ENCODE measurements at places on chromosomes 12 and 14. TPM values are rescaled to one million over a fixed set of nuclear protein-coding genes. Genes with fewer than 3 reads are reported as not detected.

The SERPINA3 gene
- total RNA-seq, result 10.6 TPM

The KRT74 gene
- total RNA-seq, result 6.7 TPM

The PIANP gene
- total RNA-seq, result 0.11 TPM

DNA sequence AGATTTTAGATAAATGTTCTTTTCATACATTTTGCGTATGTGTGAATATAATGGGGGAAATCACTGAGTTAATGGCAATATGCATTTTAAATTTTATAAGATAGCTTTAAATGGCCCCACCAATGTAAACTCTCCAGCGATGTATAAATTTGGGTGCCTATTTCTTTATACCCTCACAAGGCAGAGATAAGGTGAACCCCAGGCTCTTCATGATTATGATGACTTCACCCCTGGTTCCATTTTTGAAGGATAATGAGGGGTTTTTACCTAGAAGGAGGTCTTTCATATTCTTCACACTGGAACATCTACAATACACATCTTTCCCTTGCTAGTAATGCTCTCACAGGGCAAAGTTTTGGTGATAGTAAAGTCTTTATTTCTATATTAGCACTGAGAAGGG lies 35.2 kb downstream of the KLRG1 start:
- DNase-seq, result no peak

- no peak for DNase-seq
Measured at GRCh38 chr12:68175557-68176061, 16.1 kb upstream of the IFNG start.

GRCh38 chr12:102638777-102639176 lies 158.4 kb upstream of the IGF1 start:
- no peak for DNase-seq

DNA sequence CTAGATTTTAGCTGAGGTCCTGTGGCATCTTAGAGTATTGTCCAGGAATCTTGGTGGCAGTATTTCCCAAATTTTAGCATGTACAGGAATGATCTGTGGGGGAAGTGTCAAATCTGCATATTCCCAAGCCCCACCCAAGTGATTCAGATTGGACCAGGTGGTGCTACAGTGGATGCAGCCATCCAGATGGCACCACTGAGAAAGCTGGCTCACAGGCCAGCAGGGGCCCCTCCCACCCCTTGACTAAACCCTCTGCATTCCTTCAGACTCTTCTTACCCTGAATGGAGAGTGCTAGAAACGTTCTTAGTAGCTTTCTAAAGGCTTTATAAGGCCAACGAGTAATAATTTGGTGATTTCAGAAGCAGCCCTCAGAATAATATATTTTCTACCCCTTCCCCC lies 255.2 kb downstream of the NRXN3 start:
- DNase-seq, result no peak

- no peak for DNase-seq
Measured at GRCh38 chr14:65606460-65606859, 193.9 kb downstream of the FUT8 start.

DNA sequence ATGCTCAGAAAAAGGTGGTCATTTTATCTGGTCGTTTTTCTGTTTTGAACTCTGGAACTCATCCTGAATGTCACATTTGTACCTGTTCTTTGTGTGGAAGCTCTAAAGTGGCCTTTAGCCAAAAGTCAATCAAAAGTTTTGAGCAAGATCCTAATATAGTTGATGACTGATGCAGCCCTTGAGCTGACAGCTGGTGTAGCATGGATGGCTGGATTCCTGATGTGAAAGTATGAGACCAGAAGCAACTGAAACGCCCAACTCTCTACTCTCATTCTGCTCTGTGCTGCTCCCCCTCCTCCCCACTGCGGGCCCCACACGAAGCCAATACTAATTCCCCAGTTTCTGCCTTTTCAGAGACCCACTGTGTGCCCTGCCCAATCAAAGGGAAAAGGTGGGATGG lies 10.3 kb upstream of the MYH7 start:
- no peak for DNase-seq

GRCh38 chr12:92297932-92298696 lies 152.5 kb upstream of the BTG1 start:
- no peak for DNase-seq

GRCh38 chr14:73851000-73851399 lies 631 bp upstream of the PTGR2 start:
- no peak for DNase-seq

DNA sequence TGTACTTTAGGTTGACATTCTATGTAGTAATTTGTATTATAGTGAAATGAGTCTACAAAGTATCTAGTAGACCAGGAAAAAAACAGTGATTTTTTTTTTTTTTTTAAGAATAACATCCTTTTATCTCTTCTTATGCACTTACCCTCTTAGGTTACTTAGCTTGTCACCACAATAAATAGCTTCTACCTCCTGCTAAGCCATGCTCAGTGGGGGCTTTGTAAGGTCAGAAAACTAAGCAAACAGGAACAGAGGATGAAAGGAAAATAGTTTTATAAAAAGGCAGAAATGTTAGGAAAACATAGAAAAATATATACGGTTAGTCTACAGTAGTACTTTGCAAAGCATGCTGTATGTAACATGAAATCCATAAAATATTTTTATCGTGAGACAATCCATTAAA lies 385.3 kb upstream of the ATXN7L3B start:
- no peak for DNase-seq

- DNase-seq, result no peak
Measured at GRCh38 chr14:58082491-58083098, 69.4 kb downstream of the ARMH4 start.

DNA sequence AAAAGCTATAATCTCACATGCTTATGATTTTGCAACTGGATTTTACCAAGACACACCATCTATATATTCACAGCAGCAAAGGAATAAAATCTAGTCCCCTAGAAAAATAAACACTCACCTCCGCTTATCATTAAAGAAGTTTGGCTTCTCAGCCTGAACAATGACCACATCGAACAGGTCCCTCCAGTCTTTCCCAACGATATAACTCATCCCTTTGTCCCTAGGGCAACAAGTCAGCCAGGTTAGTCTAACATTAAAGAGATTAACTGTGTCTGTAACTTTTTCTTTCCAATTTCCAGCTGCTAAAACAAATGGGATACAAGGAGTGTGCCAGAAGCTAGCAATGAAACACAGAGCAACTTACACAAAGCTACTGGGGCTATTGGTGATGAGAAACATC lies 48.0 kb downstream of the NT5DC3 start:
- DNase-seq, result no peak

- DNase-seq, result no peak
Measured at GRCh38 chr12:98686603-98687002, 41.5 kb downstream of the APAF1 start.

DNA sequence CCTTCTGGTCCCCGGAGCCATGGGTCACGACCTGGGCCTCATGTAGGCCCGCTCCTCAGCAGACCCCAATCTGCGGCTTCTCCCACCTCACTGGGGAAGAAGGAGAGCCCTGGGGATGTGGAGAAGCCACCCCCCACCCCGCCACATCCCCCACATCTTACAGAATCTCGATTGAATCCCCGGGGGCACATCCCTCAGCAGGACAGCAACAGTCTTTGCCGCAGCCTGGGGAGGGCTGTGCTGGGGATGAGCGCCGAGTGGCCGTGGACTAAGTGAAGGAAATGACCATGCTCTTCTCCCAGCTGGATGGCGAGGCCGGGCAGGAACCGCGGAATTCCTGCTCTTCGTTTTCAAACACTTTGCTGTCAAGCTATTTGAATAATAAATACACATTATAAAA lies 169.0 kb upstream of the RTL1 start:
- DNase-seq, result no peak
